Erythroblast (primary cell): ENCODE measurements at places on chromosomes 11 and 22.
A peak's percentile ranks its signal among the peaks of the same experiment; 100 is the strongest.

GRCh38 chr11:92826136-92826535 lies 143.3 kb upstream of the MTNR1B start:
- no peak for DNase-seq

- no peak for DNase-seq
Measured at GRCh38 chr11:128412847-128413791, 174.2 kb downstream of the ETS1 start.

GRCh38 chr11:6611092-6611962 lies 689 bp downstream of the TAF10 start:
- peak; percentile 60 for DNase-seq

GRCh38 chr11:120124355-120124754 lies 13.6 kb downstream of the TRIM29 start:
- DNase-seq = no peak

GRCh38 chr11:12914400-12914912 lies 94.7 kb upstream of the RASSF10 start:
- peak; percentile 4 for DNase-seq

- DNase-seq = peak; percentile 69
Measured at GRCh38 chr11:57800444-57801182, 39.0 kb downstream of the CTNND1 start.

DNA sequence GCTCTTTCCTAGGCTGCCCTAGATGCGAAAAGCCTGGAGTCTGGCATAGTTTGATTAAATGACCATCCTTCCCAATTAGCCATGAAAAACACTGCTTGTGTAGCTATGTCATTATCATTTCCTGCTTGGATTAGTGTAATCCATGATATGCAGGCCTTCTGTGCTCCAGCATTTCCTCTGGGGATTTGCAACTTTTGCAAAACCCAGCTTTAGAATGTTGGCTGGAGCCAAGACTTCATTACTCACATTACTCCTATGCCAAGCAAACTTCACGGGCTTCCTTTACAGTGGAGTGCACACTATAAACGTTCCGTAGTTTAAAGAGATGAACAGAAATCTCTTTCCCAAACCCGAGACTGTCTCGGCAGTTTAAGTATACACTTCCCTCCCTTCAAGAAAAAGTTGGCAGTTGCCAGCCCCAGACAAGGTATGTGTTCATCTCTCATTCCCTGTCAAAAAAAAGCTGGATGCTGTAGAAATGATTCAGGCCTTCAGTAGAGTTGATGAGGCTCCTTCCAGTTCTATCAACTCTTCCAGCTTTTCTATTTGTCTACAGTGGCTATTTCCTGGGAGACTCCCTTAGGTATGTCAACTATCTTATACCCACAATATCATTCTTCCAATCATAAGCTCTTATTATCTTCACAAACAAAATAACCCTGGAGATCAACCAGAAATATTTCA lies 180.0 kb downstream of the MAML2 start:
- DNase-seq = no peak

- DNase-seq = no peak
Measured at GRCh38 chr11:126277780-126278179, 5.1 kb upstream of the TIRAP start.

- DNase-seq = peak; percentile 42
Measured at GRCh38 chr11:118980191-118980881, 8.8 kb downstream of the FOXR1 start.

- no peak for DNase-seq
Measured at GRCh38 chr11:95363708-95364107, 132.7 kb upstream of the SESN3 start.

- DNase-seq = no peak
Measured at GRCh38 chr11:122241566-122241965, 125.6 kb upstream of the BLID start.

- DNase-seq = no peak
Measured at GRCh38 chr11:73384531-73384871, 8.3 kb downstream of the RELT start.

DNA sequence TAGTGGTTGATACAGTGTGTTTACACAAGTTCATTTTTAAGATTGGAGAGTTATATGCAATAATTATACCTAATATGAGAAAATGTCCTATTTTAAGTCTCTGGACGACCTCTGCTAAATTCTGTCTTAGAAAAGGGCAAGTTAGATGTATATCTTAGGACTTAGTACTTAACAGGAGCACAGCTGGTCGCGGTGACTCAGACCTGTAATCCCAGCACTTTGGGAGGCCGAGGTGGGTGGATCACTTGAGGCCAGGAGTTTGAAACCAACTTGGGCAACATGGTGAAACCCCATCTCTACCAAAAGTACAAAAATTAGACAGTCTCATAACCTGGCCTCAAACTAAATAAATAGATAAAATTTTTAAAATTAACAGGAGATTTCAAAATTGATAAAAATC lies 27.2 kb downstream of the BSX start:
- DNase-seq = no peak

GRCh38 chr22:44112191-44112590 lies 68.5 kb upstream of the PARVG start:
- no peak for DNase-seq

- DNase-seq = no peak
Measured at GRCh38 chr11:88164806-88165585, 10.2 kb downstream of the RAB38 start.

DNA sequence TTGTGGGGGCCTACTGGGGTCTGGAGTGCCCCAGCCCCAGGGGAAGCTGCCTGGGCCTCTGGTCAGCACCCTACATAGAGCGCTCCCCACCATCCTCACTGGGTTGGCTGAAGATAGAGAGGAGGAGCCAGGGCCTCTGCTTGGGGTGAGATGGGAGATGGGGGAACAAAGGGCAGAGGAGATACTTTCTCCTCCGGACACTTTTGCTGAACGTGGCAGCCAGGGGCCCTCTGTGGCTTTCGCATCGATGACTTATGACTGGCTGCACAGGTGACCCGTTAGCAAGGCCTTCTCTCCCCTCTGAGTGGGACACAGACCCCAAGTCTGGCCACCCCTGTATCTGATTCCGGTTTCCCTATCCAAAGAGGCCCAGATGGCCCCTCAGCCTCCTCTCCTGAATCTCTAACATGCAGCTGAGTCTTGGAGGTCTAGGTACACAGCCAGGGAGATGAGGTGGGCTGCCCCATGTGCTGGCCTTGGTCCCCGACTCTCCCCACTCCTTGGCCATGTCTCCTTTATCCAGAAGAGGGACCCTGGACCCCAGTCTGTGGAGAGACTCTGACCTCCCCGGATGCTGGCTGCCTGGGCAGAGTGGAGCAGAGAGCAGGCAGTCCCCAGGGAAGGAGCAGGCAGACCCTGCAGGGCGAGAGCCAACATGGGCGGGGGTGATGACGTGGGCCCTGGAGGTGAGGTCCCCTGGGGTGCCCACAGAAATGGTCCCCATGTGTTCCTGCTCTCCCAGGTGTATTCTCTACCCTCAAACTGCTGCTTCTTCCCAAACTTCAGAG lies 59.3 kb upstream of the NECTIN1 start:
- DNase-seq = no peak

DNA sequence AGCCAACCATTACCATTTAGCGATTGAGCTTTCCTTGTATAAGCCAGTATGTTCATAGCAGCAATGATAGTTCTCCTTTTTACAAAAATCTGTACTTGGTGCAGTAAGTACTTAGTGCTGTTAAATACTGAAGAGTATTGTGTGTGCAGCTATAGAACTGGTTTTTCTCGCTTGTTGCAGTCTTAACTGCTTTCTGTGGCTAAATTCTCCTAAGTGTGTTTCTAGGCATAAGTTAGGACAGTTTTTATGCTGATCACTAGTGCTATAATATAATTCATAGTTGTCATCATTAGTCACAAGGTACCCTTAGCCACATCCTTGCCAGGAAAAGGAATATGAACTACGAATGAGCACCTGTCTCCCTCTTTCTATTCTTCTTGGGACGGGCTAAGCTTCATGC lies 107.7 kb downstream of the GRAMD1B start:
- DNase-seq = no peak

DNA sequence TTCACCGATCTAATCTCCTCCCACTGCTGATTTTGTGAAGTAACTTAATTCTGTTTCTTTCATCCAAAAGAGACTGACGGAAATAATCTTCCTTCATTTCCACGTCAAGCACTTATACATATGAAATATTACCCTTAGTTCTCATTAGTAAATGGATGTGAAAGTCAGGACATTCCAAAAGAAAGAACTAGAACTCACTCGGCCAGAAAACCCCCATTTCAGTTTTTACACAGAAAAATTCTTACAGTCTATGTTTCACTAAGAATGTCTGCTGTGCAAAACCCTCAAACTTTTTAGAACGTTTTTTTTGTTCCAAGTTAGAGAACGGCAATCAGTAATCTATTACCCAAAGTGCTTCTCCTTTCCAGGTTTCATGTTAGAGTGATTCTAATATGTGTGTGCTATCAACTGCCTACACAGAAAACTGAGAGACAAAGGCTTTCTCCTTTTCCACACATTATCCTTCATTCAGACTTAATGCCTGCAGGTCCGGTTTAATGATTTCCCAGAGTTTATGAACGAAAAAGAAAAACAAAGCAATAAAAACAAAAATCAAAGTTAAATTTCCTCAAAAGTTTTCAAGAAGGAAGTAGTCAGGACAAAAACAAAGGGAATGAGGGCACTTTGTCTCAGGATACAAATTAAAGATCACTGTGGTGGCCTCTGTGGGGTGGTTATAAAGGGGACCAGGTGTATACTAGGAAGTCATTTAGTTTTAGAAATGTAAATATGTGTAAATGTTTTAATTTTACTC lies 11.3 kb upstream of the SESN3 start:
- no peak for DNase-seq

- no peak for DNase-seq
Measured at GRCh38 chr11:11774928-11775327, 66.8 kb upstream of the USP47 start.

DNA sequence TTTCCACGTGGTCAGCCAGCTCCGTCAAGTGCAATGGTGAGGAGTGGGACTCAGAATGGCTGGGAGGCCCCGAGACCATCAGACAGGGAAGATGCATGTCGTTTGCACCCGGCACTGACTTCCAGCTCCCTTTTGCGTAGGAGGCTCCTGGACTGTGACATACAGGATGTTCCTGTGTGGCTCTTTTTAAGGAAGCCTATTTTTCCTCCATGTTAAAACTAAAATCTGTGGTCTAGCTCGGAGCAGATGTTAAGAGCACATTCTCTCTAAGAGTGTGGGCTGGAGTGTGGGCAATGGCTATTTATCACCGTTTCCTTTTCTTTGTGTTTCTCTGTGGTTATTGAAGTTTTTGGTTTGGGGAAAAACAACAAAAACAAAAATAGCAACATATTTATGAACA lies 40.9 kb upstream of the AMPD3 start:
- no peak for DNase-seq

- no peak for DNase-seq
Measured at GRCh38 chr11:60777572-60777971, 7.6 kb upstream of the MS4A10 start.

DNA sequence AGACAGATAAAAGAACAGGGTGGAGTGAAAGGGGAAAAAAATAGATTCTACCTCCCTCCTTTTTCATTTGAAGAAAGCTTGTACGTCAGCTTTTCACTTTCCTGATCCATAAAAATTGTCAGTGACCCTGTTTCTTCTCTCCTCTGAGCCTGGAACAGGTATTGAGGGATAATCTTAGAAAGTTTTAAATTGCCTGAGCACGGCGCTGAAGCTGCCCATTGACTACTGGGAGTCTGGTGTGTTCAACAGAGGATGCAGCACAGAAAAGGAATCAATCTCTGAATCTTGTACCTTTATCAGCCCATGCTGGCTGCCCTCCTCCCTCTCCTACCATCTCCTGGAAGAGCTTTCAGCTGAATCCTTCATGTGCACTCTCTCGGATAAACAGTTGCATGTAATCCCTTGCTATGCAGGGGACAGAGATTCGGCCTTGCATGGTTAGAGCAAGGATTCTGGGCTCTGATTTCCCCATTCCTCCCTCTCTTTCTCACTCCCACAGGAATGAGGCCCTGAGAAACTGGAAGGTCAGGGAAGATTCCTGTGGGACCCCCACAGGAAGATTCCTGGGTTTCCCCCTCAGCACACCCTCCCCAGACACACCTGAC lies 162.4 kb upstream of the SYN3 start:
- DNase-seq = no peak

GRCh38 chr11:82731691-82732277 lies 1.9 kb downstream of the FAM181B start:
- DNase-seq = no peak

DNA sequence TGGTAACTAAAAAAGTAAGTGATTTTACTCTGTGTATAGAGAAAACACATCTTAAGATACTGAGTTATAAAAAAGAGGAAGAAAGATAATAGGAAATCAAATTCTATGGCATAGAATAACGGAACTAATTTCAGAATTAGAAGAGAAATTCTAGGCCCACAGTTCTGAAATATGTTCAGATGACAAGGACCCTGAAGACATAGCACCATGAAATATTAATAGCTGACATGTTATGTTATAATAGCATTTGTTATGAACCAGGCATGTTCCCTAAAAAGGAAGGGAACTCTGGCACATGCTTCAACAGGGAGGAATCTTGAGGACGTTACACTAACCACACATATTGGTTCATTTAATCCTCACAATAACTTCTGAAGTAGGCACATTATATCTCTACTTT lies 32.7 kb downstream of the PRDM10 start:
- DNase-seq = no peak

GRCh38 chr11:14612694-14613093 lies 30.9 kb upstream of the PDE3B start:
- DNase-seq = no peak

DNA sequence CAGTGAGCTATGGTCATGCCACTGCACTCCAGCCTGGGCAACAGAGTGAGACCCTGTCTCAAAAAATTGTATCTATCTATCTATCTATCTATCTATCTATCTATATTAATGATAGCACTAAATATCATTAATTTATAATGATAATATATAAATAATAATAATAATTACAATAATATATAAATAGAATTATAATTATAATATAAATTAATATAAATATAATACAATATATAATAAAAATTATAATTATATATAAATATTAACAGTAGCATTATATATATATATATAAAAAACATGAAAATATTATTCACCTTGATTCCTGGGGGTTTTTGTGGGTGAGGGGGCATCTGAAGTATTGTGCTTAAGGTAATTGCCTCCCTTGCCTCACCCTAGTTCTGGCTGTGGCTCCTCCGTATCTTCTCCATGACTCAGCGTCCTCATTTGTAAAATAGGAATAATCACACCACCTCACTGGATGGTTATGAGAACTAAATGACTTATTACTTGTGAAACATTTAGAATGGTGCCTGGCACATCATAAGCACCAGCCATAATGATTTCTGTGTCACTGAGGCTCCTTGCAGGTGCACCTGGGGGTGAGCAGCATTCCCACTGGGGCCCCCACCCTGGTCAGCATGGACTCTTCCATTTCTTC lies 18.8 kb downstream of the RASD2 start:
- DNase-seq = no peak
